ENCODE measurements at places on chromosomes 13 and 19.

DNA sequence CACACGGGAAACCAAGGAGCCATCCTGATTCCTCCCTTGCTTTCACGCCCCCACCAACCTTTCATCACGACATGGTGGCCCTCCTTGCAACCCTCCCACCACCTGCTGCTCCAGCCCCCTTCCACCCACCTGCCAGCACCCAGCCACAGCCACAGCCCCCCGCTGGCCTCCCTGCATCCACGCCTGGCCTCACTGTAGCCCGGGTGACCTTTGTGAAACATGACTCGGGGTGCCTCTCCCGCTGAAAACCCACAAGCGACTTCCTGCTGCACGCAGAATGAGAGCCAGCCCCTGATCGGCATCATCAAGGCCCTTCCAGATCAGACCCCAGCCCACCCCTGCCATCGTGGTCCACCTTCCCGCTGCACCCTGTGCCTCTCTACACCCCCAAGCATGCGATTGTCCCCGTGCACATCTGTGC is 14.9 kb downstream of the POP4 start:
- no peak for DNase-seq

GRCh38 chr13:51601601-51602565 is 17.6 kb downstream of the WDFY2 start:
- DNase-seq: no peak

- no peak for DNase-seq
Measured at GRCh38 chr13:24624801-24625231, 55.4 kb upstream of the ATP12A start.

GRCh38 chr19:958967-959855 is 24.9 kb upstream of the WDR18 start:
- DNase-seq: no peak

- DNase-seq: no peak
Measured at GRCh38 chr13:53694814-53695532, 666.4 kb downstream of the OLFM4 start.

GRCh38 chr19:49020931-49021895 is 2.9 kb downstream of the CGB3 start:
- DNase-seq: no peak

DNA sequence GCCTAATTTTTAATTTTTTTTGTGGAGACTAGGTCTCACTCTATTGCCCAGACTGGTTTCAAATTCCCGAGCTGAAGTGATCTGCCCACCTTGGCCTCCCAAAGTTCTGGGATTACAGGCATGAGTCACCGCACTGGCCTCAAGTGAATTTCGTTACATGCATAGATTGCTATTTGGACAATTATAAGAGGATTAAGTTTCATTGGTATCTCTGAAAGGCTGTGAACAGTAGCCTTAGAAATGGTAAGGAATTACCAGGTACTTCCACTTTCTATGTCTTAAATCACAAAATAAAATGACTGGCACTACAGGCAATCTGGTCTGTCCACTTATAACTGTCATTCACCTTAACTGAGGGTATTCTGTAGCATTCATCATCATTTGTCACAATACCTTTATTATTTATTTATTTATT is 2.9 kb upstream of the CCDC9 start:
- no peak for DNase-seq

GRCh38 chr19:18898607-18899408 is 2.9 kb upstream of the CERS1 start:
- no peak for DNase-seq

DNA sequence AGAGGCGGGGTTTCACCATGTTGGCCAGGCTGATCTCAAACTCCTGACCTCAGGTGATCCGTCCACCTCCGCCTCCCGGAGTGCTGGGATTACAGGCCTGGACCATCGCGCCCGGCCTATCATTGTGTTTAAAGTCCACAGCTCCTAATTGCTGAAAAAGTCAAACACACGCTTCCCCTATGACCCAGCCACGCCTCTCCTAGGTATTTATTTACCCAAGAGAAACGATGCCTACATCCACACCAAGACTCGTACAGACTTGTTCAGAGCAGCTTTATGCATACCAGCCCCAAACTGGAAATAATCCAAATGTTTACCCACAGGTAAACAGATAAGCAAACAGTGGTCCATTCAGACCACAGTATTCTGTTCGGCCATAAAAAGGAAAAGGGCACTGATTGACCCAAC is 15.1 kb downstream of the ZNRF4 start:
- DNase-seq: no peak

DNA sequence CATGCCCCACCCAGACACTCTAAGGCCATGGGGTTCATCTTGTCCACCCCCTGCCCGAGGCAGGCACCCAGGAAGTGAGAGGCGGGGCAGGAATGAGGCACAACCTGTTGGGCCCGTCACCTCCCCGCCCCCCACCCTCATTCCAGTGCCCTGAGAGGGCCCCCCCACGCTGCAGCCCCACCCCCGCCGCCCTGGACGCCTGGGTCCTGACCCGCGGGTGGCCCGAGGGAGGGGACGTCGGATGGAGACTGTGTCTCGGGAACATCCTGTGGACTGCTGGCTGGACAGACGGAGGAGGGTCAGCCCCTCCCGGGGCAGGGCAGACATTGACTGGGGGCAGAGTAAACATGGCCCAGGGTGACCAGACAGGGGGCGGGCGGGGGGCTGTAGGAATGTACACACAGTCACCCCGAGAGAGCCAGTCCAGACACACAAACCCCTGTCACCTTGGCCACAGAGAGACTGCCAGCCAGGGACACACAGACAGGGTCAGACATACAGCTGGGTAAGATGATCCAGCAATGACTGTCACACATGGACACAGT is 7.4 kb upstream of the JUNB start:
- no peak for DNase-seq

- DNase-seq: no peak
Measured at GRCh38 chr13:79141082-79141481, 265.0 kb downstream of the RBM26 start.

GRCh38 chr13:30431269-30431940 is 9.1 kb downstream of the UBE2L5 start:
- no peak for DNase-seq

GRCh38 chr19:36265856-36266374 is 51.0 kb downstream of the ZNF146 start:
- DNase-seq: no peak

DNA sequence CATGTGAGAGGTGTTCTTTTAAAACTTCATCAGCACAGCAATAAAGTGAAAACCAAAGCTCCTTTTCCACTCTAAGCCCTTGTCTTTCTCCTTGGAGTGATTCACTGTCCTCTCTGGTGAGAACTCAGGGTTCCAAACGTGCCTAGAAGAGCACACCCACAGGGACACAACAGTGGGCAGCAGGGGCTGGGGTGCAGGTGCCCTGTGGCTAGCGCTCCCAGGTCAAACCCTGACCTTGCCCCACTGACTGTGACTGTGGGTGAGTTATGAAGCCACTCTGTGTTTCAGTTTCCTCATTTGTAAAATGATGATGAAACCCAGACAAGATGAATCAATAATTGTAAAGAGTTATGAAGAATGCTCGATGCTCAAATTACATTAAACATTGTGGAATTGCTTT is 37.6 kb upstream of the IGFL1 start:
- DNase-seq: no peak

DNA sequence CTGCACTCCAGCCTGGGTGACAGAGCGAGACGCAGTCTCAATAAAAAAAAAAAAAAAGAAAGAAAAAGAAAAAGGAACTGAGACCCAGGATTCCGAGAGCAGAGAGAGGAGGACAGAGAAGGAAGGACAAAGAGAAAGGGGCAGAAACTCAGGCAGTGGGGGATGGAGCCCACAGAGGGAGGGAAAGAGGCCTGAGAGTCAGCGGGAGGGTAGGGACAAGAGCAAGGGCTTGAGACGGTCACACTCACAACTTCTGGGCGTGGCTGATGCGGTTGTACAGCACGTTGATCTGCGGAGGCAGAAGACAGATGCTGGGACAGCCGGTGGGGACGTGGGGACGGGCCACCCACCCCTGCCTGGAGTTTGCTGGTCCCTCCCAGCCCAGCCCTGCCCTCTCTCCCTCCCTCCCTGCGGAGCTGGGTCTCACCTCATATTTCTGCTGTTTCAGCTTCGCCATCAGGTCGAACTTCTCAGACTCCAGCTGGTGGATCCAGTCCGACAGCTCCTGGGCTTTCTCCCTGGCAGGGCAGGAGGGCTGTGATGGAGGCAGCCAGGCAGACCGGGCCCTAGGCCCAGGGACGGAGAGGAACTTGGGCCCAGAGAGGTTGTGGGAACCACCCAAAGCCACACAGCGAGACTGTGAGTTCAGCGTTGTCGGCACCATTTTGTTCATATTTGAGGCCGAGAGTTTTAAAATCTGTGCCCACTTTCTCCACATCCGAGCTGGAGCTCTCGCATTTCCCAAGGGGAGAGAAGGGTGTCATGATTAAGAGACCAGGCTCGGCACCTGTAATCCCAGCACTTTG is 15.2 kb downstream of the TNNT1 start:
- no peak for DNase-seq

- DNase-seq: no peak
Measured at GRCh38 chr19:31591258-31591657, 242.0 kb upstream of the TSHZ3 start.
